ENCODE measurements at places on chromosomes 5 and 9.

GRCh38 chr5:14644623-14645237, 19.8 kb upstream of the OTULIN start:
- no peak for DNase-seq

DNA sequence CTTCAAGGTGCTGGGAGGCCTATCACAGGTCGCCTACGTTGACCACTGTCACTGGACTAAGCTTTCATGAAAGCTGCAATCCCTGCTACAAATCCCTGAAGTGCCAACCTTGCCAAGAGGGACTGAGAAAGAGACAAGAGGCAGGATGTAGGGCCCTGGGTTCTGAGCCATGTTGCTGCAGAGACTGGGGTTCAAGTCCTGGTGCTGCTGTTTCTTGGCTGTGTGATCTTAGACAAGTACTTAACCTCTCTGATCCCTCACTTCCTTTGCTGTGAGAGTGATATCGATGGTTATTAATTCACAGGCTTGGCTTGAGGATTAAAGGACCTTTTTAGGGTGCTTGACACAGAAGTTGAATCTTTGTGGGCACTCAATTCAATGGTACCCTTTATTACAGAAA, 15.5 kb downstream of the CSF1R start:
- no peak for DNase-seq

- DNase-seq = peak; percentile 50
Measured at GRCh38 chr9:86633945-86634344, 279.7 kb upstream of the TUT7 start.

GRCh38 chr5:121741156-121741555, 110.5 kb upstream of the FTMT start:
- no peak for DNase-seq

GRCh38 chr9:96279932-96280331, 22.0 kb downstream of the HSD17B3 start:
- DNase-seq = no peak

DNA sequence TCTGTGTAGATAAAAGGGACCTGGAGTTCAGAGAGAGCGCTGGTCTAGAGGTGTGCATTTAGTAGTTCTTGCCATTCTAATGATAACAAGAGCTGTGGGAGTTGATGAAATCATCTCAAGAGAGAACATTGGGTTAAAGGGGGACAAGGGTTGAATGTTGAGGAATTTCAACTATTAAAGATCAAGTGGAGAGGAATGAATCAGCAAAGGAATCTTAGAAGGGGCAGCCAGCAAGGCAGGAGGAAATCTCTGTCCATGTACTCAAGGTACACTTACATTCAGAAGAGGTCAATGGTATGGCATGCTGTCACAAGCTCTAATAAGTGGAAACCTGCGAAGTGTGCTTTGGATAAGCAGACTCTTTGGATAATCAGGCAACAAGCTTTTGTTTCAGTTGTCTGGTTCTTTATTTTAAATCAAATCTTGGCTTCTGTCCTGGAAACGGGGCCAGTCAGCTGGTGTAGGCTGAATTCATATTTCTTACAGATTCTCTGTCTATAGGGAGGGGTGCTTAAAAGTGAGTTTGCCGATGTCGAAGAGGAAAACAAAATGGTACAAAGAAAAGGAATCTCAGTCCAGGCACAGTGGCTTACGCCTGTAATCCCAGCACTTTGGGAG, 320.5 kb upstream of the CD180 start:
- DNase-seq = peak; percentile 34

GRCh38 chr5:167953151-167953798, 338.2 kb upstream of the WWC1 start:
- DNase-seq = peak; percentile 37

DNA sequence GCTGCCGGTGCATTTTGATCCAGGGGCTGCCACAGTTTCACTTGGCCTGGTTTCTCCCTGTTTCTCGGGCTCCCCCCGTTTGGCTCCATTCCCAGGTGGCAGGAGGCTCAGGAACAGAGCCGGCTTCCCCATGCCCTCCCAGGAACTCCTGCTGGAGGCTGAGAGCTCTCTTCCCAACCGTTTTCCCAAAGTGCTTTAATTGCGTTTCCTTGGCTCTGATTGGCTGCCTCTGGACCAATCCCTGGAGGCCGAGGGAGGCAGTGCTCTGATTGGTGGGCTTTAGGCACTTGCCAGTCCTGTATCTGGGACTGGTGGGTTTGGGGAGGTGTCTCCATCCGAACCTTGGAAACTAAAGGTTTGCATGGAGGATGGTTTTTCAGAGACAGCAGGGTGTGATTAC, 4.9 kb downstream of the TSPAN17 start:
- no peak for DNase-seq

DNA sequence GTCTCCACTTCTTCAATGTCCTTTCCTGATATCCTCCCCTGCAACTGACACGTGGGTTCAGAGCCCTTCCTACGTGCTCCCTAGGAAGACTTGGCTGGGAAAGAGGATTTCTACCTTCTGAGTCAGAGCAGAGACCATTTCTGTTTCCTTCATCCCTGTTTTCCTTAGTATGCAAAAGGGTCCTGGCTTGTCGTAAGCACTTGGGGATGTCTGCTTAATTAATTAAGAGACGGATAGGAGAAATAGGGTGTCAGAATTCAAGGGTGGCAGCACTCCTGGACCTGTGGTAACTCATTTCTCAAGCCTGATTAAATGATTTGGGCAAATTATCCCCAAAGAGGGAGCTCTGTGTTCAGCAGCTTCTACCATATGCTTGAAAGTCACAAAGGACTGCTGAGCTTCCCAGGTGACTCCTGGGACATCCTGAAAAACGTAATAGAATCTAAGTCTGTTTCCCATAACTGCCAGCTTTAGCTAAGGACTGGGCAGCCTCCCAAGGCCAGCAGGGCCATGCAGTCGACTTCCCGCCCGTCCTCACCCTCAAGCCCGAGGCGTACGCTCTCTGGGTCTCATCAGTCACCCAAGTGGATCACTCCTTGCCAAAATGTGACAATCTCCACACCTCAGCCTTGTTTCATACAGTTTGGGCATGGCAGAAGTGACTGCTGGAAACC, 20.5 kb downstream of the ABCA1 start:
- DNase-seq = no peak

DNA sequence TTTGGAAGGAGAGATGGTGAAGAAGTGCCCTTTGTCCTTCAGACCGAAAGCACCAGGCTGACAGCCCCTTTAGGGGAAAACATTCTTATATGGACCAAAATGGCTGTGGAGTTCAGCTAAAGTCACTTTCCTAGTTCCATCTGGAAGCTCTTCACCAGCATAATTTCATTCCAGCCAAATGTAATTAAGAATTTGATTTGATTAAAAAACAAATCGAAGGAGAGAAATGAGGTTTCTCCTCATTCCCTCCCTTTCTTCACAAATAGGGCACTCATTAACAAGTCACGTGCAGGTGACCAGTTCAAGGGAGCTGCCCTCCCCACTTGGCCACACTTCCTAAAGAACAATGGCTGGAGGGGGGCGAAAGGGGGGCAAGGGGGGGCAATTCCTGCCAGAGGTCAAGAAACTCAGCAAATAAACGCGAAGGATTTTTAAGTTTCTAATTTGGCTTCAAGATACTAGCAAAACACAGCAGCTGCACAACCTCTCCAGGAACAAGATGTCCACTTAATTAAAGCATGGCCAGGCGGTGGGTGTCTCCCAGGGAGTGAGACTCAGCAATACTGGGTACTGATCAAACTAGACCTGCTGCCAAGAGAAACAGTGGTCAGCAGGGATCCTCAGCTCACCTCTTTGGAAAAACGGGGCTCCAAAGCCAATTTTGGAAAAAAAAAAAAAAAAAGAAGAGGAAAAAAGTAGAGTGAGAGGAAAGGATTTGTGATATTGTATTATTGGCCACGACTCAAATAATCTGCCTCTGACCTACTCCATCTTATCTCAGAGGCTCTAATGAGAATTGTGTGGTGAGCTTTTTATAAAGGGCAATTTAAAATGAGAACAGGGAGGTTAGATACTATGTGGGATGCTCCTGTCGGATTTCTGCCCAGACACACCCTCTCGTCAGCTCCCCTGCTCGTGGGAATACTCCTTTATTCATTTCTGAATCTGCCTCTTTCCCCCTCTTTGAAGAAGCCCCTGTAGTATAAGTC, 254.3 kb downstream of the ZSWIM6 start:
- no peak for DNase-seq

- DNase-seq = no peak
Measured at GRCh38 chr5:38603691-38604090, 47.2 kb upstream of the LIFR start.

DNA sequence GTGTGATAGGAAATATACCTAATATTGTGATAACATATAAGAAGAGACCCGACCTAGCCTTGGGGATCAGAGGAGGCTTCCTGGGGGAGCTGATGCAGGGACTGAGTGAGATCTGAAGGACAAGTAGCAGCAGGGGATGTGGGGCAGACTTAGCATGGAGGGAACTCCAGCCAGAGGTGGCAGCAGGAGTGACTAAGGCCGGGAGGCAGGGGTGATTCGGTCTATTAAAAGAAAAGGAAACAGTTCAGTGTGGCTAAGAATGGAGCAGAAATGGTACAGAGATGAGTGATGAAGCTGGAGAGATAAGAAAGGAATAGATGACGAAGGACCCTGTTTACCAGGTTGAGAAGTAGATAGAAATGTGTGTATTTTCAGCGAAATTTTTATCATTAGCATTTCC, 408.8 kb downstream of the ENC1 start:
- no peak for DNase-seq

DNA sequence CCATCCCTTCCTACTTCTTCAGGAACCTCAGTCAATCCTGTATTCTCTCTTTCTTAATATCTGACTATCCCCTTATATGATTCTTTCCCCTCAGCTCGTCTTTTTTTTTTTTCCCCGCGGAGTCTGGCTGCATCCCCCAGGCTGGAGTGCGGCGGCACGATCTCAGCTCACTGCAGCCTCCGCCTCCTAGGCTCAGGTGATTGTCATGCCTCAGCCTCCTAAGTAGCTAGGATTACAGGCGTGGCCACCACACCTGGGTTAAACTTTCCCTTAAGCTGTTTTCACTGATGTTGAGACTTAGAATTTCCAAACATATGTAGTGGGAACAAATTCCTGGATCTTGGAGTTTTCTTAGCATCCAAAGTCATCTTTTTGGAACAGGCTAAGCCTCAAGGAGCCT, 13.3 kb upstream of the RUSC2 start:
- DNase-seq = no peak

- DNase-seq = no peak
Measured at GRCh38 chr5:75018805-75019587, 33.4 kb downstream of the GCNT4 start.

DNA sequence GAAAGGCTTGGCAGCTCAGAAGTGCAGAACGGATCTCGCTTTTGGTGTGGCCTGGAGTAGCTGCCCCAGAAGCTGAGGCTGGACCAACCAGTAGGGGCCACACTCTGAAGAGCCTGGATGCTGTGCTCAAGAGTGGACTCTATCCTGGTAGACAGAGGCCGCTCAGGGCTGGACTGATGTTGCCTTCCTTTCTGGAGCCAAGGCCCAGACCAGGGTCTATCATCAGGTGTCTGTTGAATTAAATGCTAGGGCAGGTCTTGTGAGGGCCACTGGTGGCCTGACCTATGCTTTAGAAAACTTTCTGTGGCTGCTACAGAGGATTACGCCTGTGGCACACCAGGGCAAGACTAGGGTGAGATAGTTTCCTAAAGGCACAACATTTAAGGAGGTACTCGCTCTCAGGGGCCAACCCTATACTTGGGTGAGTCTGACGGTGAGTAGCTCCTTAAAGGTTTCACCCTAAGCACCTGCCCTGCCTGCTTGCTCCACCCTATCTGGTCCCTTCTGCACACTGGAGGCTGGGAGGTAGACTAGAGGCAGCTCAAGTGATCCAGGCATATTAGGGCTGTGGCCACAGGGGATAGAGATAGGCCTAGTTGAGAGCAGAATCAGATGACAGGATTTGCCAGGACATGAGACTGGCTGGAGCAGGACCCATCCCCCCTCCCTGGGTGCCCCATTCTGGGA, 9.8 kb upstream of the IRF1 start:
- DNase-seq = no peak

GRCh38 chr5:76014005-76014404, 69.2 kb upstream of the SV2C start:
- no peak for DNase-seq

DNA sequence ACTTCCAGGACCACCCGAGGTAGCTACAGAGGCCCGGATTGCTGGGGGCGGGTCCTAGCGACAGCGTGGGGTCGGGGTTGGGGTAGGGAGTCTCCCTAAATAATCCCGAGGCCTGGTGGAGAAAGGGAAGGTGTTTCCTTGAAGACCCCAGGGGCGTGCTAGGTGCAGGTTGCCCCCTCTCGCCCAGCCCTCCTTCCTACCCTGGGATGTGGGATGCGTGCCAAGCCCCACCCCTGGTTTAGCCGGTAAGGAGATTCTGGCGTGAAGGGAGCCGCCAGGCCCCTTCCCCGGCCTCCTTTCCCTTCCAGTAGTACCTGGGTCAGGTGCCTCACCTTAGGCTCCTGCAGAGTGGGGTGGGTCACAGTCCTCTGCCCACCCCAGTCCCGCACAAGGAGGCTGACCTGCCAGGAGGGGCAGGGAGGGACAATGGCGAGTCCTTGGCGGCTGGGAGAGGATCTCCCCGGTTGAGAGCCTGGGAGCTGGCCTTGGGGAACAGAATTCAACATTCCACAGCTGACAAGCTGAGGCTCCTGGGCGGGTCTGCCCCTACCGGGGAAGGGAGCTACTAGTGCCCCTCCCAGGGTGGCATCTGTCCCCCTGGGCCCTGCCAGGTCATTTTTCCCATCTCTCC, 674 bp downstream of the TSPAN17 start:
- DNase-seq = peak; percentile 67

DNA sequence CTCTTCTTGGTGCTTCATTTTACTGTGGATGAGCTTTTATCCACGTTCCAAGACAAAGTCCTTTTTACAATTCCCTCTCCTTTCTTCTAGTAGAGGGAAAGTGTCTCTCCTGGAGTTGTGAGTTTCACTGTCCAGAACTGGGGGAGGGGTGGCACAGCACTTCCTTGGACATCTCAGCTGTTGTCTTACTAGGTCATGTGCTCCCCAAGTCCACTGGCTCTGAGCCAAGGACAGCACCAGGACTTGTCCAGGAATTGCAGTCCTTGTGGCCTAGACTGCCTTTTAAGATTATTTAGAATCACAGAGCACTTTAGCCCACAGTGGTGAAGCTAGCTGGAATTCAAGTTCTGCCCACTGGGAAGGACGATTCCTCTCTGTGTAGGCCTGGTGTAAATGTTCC, 700.2 kb upstream of the PTPRD start:
- no peak for DNase-seq

- DNase-seq = peak; percentile 25
Measured at GRCh38 chr5:75265731-75266130, 29.1 kb upstream of the ANKRD31 start.

DNA sequence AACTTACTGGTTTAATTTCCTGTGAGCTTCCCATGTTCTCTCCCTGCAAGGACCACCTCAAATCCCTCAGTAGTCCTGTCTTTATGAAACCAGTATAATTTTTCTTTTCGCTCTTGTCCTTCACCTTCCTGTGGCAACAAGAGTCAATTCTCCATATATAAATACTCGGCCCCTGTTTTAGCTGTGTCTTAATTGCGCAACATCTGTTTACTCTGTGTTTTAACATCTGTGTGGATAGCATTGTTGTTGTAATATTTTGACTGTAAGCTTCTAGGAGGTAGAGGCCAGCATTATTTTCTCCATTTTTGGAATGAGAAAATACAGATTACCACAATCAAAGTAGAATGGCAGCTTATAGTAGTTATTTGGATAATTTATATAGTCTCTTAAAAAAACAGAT, 30.2 kb upstream of the CDKN2B start:
- DNase-seq = no peak
